ENCODE measurements at places on chromosomes 12 and 14.

GRCh38 chr12:23950775-23951451 is 1.4 kb upstream of the SOX5 start:
- no peak for DNase-seq

DNA sequence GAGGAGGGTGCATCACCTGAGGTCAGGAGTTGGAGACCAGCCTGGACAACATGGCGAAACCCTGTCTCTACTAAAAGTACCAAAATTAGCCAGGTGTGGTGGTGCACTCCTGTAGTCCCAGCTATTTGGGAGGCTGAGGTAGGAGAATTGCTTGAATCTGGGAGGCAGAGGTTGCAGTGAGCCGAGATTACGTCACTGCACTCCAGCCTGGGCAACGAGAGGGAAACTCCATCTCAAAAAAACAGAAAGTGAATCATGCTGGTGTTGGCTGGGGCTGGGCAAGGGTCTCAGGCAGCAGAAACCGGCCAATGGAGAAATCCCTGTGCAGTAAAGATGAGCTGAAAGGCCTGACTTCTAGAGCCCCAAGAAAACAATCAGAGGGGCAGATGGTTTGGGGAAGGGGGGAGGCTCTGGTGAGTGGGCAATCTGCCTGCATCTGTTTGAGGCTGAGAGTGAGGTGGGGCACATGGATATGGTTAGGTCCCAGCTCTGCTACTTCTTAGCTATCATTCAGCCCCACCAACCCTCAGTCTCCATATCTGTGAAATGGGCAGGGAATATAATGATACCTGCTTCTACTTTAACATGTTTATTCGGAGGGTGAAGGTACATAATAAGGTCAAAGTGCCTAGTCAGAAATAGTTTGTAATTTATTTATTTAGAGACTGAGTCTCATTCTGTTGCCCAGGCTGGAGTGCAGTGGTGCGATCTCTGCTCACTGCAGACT is 21.3 kb upstream of the COX6A1 start:
- DNase-seq = no peak

DNA sequence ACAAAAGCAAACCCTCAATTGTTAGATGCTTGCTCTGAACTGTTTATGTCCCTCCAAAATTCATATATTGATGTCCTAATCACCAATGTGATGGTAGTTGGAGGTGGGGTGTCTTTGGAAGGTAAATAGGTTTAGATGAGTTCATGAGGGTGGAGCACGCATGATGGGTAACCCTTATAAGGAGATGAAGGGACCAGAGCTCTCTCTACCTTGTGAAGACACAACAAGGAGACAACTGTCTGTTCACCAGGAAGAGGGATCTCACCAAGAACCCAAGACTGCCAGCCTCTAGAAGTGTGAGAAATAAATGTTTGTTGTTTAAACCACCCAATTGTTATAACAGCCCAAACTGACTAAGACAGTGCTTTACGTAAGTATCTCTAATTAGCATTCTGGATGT is 27.0 kb downstream of the DHRS2 start:
- DNase-seq = no peak

DNA sequence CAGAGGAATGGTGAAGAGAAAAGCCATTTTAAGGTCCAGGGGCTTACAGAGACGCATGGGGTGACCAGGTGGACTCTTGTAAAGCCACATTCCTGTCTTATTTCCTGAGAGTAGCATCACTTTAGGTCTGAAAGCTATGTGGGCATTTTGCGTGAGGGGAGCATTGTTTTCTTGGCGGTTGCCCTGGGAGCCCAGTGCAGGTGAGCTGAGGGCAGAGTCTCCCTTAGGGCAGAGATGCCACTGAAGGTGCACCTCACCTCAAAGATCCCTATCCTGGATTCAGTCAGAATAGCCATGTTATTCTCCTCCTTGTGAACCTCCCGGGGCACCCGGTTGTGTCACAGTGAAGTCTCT is 12.4 kb downstream of the GLRX5 start:
- no peak for DNase-seq

DNA sequence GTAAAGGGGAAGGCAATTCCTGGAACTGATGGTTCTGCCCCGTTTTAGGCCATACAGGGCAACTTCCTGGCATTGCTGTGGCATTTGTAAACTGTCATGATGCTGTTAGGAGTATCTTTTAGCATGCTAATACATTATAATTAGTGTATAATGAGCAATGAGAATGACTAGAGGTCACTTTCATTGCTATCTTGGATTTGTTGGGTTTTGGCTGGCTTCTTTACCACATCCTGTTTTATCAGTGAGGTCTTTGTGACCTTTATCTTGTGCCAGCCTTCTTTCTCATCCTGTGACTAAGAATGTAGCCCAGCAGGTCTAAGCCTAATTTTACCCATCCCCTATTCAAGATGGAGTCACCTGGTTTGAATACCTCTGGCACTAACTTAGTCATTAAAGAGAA is 51.2 kb downstream of the TESPA1 start:
- no peak for DNase-seq

GRCh38 chr14:100065111-100065871 is at the start of gene EVL:
EVL (plus strand) TSS chr14:100065422; CDS start chr14:100065501, 79 bp downstream.
- no peak for DNase-seq

- no peak for DNase-seq
Observed at GRCh38 chr12:86264451-86265328, 8.5 kb upstream of the MGAT4C start.

DNA sequence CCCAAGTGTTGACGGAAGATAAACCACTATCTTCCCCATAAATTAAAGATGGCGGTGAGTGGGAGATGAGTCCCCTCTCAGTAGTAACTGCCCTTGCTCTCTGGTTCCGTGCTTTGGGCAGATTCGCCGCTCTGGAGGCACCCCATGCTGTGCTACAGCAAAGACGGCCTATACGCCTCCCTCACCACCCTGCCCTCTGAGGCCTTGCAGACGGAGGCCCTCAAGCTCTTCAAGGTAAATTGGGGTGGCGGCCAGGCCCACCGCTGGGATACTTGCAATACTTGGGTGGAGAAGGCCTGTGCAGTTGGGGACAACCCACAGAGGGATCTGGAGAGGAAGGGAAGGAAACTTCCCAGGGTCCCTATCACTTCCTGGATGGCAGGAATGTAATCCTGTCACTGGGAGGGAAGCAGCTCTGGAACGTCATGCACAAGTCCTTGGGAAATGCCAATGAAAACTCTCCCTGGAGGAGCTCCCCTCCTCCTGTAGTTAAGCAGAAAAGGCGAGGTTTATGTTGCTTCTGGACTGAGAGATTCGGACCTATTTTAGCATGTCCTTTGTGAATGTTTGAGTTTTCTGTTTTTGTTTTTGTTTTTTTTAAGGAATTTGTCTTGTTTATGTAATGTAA is 22.8 kb downstream of the PIGH start:
- DNase-seq = no peak

DNA sequence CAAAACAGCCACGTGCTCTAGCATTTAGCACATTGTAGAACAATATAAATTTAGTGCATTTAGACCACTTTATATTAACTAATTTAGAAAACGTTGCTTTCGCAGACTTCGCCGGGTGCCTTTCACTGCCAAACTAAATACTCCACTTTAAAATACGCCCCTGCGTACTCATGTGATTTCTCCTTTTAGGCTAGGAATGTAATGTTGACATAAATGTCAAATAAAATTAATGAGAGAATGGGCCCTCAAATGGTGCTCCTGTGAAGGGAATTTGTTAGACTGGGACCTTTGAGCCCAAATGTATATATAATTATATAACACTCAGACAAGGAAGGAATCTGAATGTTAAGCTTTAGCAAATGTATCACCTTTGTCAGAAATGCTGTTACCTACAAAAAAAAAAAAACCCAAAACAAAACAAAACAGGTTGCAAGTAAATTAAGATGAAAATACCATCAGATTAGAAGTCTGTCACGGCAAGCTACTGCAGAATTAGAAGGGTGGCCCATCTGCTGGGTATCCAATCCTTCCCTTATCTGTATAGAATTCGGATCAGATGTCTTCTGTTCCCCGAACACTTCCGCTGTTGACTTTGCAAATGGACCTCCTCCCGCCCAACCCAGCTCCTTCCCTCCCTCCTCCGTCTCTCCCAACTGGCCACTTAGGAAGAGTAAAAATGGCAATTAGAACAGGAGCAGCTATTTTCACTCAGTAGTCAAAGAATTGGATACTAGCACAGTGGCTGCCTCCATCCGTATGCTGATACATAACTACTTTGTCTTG is 159.3 kb upstream of the FOXN3 start:
- no peak for DNase-seq

DNA sequence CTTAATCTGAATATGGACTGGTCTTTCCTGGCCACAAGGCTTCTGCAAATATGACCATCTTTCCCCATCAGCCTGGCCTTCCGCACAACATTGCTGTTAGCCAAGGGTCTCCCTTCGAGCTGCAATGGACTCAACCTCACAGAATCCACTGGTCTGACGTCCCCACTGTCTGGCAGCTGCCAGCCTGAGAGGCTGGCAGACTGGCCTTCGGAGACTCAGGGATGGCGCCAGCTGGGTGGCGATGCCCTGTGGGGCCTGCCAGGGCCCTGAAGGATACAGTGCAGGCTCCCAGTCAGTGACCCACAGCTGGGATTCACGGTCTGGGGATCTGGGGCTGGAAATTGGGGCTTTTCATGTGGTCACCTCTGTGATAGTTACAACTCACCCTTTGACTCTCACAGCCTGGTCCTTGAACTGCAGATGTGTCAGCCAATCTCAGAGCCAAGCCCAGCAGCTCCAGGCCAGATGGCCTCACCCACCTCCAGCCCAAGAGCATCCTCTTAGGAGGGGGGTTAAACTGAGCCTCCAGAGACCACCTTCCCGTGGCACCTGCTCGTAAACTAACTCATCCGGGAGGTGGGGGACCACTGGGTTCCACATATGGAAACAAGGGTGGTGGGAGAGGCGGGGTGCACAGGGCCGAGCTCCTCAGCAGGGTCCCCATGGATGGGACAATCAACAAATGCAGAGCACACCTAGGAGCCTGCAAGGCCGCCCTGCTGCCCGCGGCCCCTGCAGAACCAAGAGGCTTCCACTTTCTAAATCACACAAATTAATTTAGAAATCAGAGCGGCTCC is 21.1 kb upstream of the C14orf180 start:
- no peak for DNase-seq

DNA sequence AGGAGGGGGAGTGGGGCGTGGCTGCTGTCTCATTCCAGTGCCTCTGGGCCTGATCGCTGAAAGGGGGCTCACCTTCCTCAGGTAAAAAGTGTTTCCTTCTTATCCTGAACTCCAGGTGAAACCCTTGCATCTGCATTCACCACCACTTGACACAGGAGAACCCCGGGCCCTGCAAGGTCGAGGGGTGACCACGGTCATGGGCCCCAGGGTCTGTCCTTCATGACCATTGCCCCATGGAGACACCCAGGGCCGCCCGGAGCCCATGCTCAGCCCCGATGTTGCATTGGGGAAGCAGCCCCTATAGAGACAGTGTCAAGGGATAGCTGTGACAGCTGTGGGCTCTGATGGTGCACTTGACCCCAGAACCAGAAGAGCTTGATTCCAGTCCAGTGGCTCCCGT is 34.4 kb upstream of the DYNC1H1 start:
- no peak for DNase-seq

DNA sequence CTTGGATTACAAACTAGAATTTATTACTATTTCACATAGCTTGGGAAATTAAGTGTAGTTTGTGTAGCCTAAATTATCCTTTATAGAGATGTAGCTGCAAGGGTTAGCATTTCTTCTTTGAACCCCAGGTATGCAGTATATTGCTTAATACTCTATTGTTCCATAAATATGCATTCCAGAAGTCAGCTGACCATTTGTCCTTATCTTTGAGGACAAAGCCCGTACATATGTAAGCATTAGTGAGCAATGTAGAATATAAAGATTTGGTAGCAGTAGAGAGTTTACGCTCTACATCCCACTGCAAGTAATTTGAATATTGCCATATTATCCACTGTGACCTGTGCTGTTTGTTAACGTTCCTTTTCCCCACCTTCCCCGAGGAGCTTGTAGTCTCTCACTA is 26.9 kb downstream of the PPM1A start:
- no peak for DNase-seq

DNA sequence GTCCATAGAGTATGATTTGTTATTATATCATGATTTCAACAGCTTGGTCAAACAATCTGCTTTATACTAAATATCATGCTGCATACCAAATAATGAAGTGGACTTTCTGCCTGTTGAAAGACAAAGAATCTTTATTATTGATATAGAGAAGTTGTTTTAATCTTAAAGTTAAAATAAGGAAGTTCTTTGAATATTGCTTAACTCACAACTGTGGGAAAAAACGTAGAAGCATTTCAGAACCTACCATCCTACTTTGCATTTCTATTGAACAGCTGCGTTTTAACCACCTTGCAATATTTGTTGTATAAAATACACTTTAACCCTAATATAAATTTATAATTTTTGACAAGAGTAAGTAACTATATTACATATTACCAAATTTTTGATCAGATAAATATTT is 22.9 kb upstream of the ARL1 start:
- DNase-seq = no peak

- no peak for DNase-seq
Observed at GRCh38 chr14:22792158-22792557, 23.1 kb downstream of the SLC7A7 start.

DNA sequence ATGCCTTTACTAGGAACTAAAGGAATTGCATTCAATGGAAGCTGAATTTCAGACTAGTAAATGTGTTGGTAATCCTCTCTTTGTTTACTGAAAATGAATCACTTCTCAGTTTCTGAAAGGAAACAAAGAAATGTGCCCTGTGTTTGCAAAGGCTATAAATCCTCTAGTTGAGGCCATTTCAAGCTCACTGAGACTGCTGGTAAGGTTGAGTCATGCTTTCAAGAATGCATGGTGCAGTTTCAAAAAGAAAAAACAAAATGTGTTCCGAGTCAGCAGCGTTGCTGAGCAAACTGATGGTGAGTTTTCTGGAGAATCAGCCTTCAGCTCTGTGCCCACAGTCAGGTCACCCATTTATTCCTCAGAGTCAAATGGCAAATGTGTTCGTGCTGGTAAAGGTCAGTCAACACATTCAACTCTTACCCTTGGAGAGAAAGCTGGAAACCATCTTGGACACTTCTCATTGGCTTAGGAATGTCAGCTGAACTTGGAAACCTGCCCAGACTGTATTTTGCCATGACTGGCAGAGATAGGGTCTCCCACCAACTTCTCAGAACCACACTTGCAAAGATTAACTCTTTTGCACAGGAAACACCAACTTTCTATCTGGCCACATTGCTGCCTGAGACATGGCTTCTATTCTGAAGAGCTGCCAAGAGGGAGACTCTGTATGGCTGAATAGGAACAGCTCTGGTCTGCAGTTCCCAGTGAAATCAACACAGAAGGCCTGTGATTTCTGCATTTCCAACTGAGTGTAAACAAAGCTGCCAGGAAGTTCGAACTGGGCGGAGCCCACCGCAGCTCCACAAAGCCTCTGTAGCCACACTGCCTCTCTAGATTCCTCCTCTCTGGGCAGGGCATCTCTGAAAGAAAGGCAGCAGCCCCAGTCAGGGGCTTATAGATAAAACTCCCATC is 484.4 kb downstream of the ATP23 start:
- peak; percentile 66 for DNase-seq
